ENCODE measurements at places on chromosomes 7 and 10.

DNA sequence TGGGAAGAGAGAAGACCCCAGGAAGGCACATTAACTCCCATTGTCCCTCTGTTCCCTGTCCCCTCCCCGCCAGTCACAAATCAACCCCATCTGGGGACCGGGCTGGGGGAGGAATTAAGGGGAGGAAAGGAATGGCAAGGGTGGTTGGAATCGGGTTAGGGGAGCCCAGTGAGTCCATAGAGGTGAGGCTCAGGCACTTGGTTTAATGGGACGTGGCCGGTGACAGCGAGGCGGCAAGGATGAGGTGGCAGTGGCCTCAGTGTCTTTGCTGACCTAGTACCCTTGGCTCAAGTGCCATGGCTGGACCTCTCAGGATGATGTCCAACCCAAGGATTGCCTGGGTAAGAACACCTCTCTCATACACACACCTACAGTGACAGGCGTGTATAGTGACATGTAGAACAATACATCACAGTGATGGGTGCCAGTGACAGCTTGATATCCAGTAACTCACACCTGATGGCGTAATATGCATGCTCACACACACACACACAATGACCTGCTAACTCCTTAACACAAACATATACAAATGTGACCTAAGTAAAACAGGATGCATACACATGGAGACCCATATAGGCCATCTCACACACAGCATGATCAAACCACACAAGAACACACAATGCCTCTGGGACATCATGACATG is 12.3 kb downstream of the KCNIP2 start:
- DNase-seq: no peak

- no peak for DNase-seq
These were observed 497.2 kb downstream of the PLXNA4 start for GRCh38 chr7:132078891-132079735.

- no peak for DNase-seq
These were observed 315.7 kb downstream of the EXOC4 start for GRCh38 chr7:133568544-133568943.

GRCh38 chr10:7956508-7956907 is 98.0 kb upstream of the GATA3 start:
- DNase-seq: no peak

DNA sequence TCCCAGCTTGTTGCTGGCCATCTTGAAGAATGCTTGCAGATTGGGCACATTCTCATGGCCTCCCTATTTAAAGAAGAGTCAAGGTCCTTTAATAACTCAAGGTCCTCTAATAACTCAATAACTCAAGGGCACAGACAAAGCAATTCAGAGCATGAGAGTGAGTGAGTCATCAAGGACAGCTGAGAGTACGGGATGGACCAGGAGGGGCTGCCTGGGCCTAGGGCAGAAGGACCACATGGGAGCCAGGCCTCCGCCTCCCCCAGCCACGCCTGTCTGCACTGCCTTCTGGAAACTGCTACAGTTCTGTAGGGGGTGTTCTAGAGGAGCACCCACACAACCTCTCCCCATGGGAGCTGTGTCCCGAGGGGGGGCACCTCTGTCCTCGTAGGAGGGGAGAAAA is 48.9 kb downstream of the ZNF503 start:
- no peak for DNase-seq

All from HEK293T (cell line).